Renal cortex interstitium (tissue), 15 donors: ENCODE measurements at places on chromosomes 7 and 10.

- no peak for DNase-seq
Measured at GRCh38 chr10:31064348-31064747, 32.7 kb upstream of the ZNF438 start.

DNA sequence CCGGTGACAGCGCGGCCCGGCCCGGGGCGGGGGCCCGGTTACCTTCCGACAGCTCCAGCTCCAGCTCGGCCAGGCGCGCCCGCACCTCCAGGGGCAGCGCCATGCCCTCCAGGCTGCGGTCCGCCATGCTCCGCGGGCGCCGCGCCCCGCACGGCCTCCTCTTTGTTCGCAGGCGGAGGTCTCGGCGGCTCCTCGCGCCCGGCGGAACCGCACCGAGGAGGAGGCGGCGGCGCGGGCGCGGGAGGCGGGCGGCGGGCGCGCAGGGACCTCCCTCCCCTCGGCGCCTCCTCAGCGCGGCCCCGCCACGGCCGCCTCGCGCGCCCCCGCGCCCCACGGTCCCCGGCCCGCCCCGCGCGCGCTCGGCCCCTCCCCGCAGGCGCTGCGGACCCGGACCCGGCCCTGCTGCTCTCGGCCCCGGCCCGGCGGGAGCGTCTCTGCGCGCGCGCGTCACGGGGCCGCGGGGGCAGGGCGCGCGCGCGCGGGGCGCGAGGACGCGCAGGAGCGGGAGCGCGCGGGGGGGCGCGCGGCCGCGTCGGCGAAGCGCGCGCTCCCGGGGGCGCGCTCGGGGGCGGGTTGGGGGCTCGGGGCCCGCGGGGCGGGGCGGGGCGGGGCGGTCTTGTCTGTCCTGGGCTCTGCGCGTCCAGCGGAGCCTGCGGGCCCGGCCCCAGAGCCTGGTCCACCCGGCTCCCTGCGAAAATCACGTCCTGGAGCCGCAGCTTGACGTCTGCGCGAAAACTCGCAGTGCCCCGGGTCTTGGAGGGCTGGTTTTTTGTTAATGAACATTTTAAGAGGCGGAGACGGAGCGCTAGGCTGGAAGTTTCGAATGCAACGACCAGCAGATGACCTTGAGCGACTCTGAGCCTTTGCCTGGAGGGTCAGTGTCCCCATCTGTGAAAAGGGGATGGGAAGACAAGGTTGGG is at the start of gene DIP2C:
Gene DIP2C, minus strand, starts transcription at position 217 of the 920 bp plus-strand sequence. Its CDS starts 90 bp downstream, at position 127.
- no peak for DNase-seq

GRCh38 chr10:92385831-92386230 is 94.9 kb downstream of the MARCHF5 start:
- DNase-seq = no peak

GRCh38 chr7:103811290-103811689 is 178.2 kb downstream of the RELN start:
- no peak for DNase-seq

- DNase-seq = no peak
Measured at GRCh38 chr7:24816868-24817267, 59.6 kb upstream of the GSDME start.

- DNase-seq = peak; percentile 8
Measured at GRCh38 chr10:76779796-76780301, 857.8 kb downstream of the KCNMA1 start.

DNA sequence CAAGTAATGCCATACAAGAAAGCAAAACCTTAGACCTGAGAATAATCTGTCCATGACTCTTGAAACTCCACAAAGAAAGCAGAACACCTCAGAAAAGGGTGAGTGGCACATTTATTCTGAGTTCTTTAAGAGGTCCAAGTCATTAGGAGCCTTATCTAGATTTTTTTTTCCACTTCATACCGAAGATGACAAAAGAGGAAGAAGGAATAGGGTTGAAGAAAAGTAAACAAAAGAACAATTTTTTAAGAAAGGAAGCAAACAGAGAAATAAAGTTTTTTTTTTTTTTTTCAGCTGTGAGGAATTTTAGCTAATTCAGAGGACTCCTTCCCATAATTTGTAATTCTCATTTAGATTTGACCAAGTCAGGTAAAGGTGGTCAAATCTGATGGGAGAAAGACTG is 13.1 kb upstream of the MTPN start:
- no peak for DNase-seq

DNA sequence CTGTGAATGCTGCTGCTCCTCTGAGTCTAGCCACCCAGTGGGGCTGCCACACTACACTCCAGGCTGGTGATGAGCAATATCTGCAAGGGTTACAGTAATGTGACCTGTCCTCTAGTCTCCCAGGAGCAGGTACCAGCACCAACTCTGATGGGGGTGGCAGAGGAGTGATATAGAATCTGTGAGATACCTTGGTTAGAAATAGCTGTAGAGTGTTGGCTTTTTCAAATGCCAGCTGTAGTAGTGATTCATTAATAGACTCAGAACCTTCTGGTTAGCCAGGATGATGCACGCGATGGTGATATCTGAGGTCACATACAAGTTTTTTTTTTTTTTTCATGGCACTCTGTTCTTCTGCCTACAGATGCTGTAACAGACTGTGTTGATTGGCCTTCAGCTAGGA is 757.1 kb downstream of the INHBA start:
- no peak for DNase-seq

GRCh38 chr7:132311733-132312132 is 264.5 kb downstream of the PLXNA4 start:
- no peak for DNase-seq

GRCh38 chr10:119687192-119688032 is 36.2 kb downstream of the BAG3 start:
- DNase-seq = no peak

DNA sequence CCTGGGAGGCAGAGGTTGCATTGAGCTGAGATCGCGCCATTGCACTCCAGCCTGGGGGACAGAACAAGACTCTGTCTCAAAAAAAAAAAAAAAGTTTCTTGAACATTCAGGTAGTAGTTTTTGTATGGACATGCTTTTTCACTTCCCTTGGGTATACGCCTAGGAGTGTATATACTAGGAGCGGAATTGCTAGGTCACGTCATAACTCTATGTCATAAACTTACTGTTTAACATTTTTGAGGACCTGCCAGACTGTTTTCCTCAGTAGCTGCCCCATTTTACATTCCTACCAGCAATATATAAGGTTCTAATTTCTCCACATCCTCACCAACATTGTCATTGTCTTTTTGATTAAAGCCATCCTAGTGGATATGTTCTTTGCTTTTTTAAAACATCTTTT is 51.6 kb downstream of the MKI67 start:
- DNase-seq = no peak
